ENCODE measurements at places on chromosomes 4 and X.

DNA sequence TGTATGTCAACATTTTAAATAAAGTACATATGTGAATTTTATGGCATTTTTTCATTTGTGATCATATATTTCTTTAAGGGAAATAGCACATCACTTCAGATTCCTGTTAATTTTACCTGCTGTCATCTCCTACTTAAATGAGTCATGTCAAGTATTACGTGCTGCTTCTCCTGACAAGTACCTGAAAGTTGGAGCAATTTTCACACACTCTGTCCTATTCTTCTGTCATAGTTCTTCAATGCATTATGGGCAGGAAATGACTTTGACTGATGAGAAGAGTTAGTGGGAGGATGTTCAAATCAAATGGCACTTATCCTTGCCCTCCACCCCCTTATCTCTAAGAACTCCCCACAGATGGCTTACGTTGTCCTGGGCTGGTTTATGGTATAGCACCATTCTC is 64.2 kb upstream of the SYTL5 start:
- DNase-seq = no peak

DNA sequence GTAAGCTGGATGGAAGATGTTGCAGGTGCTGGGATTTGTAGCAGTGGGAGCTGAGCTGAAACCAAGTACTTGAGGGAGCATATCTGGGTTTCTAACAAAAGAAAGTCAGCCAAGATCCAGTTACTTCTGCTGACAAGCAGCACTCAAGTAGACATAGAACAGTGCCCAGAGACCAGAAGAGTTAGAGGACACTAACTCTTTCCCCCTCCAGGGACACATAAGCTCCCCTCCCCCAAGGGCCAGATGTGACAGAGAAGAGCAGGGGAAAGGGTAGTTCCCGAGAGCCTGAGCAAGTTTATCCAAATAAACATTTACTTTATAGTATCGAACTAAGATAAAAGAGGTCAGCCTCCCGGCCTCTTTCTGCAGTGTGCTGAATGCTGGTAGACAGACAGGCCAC is 12.2 kb downstream of the TRPC3 start:
- DNase-seq = no peak

GRCh38 chrX:50988649-50989048 is 78.1 kb downstream of the BMP15 start:
- no peak for DNase-seq

- DNase-seq = no peak
These were observed 63.6 kb upstream of the NRK start for GRCh38 chrX:105758754-105759153.

GRCh38 chr4:83316459-83317165 is 18.0 kb downstream of the HPSE start:
- no peak for DNase-seq

- DNase-seq = no peak
These were observed 11.9 kb upstream of the ZNF157 start for GRCh38 chrX:47358387-47359065.

GRCh38 chrX:68997911-68998310 is 167.3 kb downstream of the PJA1 start:
- DNase-seq = no peak

DNA sequence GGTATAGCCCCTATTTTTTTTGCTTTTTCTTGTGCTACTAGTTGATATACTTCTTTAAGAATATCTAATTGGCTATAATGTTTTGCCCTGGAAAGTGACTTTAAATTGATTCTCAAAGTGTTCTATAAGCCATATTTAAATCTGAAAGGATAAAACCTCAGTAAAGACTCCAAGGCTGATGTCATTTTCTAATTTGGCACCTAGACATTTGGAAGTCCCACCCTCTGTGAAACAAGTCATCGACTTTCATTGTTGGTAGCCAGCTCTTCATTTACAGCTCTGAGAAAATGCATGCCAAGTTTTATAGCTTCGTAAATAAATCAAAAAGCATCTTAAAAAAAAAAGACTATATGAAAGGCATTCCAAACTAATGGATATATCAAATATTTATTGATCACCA is 18.0 kb upstream of the STAG2 start:
- no peak for DNase-seq

GRCh38 chrX:46994096-46994495 is 81.9 kb downstream of the JADE3 start:
- DNase-seq = no peak

- DNase-seq = no peak
These were observed 24.6 kb downstream of the NYX start for GRCh38 chrX:41471786-41472185.

DNA sequence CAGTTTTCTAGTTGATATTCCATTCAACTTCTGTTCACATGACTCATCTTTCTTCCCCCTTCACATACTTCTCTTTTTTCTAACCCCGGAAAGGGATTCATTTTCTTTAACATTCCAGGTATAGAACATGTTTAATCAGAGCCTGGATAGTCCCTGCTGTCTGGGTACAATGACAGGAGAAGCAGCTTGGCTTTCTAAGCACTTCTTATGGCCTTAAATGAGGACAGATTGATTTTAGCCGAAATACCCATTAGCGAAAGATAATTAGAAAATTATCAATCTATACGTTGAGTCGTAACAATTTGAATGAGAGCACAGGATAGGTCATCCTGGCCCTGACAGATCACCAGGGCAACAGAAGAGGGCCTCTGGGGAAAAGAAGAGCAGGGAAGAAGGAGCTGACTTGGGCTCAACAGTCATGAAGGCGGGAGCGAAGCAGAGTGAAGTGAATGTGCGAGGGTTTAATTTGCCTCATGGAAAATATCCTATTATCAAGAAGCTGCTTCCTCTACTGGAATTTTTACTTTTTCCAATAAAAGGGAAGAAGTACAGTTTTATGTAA is 62.2 kb downstream of the PPP1R2C start:
- DNase-seq = no peak

DNA sequence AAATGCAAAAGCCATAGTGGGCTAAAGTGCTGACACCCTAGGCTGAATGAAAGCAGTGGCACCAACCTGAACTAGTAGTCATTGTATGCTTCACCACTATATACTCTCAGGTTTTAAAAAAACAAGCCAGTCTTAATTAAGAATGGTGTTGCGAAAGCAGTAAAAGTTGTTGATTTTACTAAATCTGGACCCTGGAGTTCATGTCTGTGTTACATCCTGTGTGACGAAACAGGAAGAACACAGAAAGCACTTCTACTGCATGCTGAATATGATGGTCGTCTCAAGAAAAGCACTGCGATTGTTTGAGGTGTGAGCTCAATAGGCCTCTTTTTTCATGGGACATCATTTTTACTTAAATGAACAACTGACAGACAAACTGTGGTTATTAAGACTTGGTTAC is 24.2 kb upstream of the GDPD2 start:
- no peak for DNase-seq

- no peak for DNase-seq
These were observed 3.7 kb downstream of the SCARB2 start for GRCh38 chr4:76209881-76210280.

DNA sequence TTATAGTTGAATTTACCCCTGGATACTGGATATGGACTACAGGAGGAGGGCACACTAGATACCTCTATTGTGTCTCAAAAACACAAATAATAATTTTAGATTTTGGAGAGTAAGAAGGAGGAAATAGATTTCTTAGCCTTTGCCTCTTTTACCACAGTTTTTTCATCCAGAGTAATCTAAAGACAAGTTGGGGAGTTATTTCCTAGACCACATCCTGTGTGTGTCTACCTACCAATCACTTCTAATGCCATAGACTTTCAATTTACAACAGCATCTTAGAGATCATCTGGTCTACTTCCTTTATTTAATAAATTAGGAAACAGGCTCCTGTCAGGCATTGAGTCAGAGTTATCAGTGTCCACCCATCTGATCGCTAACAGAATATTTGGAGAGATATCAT is 191.5 kb downstream of the EDA start:
- DNase-seq = no peak
